ENCODE measurements at places on chromosomes 2 and 18.

DNA sequence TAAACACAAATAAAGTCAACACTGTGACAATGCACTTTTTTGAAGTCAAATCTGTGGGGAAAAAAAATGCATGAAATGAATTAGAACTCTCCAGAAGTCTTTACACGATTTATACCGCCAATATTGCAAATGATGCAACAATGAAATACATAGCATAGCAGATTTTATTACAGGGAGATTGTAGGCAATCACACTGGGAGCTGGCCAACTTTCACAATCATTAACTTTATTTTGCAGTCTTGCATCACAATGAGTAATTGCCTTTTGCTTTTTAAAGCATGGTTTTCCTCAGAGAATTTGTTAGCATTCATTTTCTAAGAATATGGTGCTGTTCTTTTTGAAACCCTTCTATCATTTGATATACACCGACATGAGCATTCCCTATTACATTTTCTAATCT is 366.4 kb upstream of the FSIP2 start:
- DNase-seq, result no peak

DNA sequence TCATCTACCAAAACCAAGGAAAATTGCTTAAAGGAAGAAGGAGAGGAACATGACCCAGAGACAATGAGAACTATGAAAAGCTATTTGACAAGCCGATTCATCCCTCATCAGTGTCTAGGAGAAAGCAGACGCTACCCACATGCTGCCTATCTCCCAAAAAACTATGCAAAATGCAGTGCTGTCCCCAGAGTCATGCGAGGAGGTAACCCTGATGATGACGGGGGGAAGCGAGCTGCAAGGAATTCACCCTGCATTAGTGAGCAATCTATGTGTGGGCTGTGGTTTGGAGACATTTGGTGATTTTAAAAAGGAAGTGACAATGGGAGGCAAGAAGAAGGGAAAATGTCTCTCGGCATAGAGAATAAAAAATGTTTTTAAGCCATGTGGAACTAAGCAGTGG is 472.7 kb downstream of the CMPK2 start:
- DNase-seq, result no peak

GRCh38 chr2:99957332-99958133 is 184.9 kb downstream of the AFF3 start:
- no peak for DNase-seq

- no peak for DNase-seq
Observed at GRCh38 chr2:52083214-52083613, 1051.3 kb upstream of the NRXN1 start.

DNA sequence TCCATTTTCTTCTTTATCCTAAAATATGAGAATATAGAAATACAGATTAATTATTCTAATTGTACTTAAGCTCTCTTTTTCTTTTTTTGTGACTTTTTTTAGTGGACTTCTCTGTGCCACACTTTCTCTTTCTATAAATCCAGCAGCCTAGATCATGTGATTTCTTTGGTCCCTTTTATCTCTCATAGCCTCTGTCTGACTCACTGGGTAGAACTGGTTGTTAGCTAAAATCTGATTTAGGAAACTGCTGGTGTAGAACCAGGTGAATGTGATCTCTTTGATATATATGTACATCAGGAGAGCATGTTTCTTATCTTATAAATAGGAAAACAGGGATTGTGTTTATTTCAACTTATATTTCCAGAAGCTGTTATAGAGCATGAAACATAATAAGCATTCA is 54.9 kb downstream of the VRK2 start:
- DNase-seq, result no peak

- no peak for DNase-seq
Observed at GRCh38 chr2:604854-605524, 72.2 kb downstream of the TMEM18 start.

GRCh38 chr2:241454837-241455485 is 53.4 kb downstream of the STK25 start:
- DNase-seq, result no peak

DNA sequence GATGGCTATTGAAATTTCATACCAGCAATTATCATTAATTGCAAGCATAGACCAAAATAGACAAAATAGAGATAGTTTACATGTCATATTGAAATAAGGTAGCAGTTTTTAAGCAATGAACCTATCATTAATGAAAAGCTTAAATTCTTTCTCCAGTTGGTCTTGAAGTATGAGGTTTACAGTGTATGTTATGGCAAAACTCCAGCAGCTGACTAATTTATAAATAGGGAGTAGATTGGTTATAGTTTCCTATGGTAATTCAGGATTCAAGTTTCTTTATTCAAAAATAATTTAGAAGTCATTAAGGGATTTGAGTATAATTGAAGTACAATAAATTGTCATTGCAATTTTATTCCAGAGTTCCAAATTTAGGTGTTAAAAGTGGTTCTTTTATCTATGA is 69.6 kb upstream of the COL5A2 start:
- DNase-seq, result no peak

DNA sequence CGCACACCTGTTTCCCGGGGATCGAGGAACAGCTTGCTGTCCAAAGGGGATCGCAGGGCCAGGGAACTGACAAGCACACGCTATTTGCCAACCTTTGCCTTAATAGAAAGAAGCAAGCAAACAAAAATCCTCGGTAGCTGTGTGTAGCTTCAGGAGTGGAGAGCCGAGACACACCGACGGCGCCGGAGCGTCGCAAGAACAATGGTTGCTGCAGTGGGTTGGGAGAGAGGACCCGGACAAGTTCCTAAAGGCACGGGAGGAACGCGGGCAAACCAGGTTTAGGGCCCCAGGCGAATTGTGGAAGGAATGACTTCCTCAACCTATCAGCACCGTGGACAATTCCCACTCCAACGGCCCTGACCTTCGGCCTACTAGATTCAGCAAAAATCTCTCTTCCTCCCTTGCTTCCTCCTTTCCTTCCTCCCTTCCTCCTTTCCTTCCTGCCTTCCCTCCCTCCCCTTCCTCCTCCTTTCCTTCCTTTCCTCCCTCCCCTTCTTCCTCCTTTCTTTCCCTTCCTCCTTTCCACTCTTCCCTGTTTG is 4.9 kb upstream of the NEUROD1 start:
- no peak for DNase-seq

DNA sequence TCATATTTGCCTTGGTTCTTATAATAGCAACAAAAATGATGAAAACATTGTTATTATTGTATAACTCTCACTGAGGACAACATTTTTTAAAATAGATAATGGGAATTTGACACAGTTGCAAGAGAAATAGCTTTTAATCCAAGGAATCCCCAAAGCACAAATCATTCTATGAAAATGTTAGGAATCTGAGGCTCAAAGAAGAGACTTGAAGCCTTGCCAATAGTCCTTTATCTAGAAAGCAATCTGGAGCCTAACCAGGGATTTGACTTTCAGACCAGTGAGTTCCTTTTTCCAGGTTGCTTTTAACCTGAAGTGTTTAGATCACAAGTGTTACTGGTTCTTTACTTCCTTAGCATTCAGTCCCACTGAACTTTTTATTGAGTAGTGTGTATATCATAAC is 574.5 kb upstream of the ZEB2 start:
- DNase-seq, result no peak

DNA sequence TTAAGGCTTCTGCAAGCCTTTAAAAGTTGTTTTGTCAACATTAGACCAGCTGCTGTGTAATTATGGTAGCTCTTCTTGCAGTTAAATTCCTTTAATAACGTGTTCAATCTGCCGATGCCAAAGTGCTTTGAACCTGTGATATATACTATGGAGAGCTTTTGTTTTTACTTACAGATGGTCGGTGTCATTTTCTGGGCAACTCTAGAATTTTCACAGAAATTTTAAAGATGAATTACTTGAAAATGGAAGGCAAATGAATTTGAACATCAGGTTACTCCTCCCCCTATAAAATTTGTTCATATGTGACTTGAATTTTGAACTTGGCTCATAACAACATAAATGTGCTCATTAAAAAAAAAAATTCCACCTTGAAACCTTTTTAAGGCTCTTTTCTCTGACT is 23.0 kb downstream of the LYPD6 start:
- DNase-seq, result no peak

DNA sequence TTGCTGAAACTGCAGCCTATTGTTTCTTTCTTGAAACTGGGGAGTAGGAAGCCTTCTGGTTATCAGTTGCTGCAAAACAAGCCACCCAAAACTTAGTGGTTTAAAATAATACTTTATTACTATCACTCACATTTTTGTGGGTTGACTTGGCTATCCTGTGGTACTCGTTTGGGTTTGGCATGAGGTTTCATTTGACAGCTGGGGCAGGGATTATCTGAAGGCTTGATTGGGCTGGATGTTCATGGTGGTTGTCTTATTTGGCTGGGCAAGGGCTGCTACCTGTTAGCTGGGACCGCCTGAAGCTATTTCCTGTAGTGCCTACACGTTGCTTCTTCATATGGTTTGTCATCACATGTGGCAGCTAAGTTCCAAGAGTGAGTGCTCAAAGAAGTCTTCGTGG is 122.3 kb downstream of the PLCL1 start:
- DNase-seq, result no peak

- DNase-seq, result no peak
Observed at GRCh38 chr2:150191349-150191748, 296.1 kb downstream of the RND3 start.

DNA sequence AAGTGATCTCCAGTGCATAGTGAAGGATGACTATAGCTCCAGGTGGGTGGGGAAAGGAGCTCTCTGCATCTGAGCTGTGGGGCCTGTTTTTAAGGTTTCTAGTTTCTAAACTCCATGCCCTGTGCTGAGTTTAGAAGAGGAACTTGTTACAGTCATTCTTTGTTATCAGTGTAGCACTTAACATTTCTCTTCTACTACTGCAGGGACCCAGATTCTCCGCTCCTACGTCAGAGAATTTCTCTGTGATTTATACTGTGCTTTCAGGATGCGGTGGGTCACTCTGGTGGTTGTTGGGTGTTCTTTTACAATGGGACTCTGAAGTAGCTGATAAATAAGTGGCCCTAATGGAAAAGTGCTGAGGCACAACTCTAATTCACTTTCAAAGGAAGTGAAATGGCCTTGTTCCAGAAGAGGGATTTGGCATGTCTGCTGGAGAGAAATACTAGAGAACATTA is 122.0 kb downstream of the WDSUB1 start:
- no peak for DNase-seq

- DNase-seq, result no peak
Observed at GRCh38 chr2:109633284-109633961, 19.3 kb downstream of the SOWAHC start.

DNA sequence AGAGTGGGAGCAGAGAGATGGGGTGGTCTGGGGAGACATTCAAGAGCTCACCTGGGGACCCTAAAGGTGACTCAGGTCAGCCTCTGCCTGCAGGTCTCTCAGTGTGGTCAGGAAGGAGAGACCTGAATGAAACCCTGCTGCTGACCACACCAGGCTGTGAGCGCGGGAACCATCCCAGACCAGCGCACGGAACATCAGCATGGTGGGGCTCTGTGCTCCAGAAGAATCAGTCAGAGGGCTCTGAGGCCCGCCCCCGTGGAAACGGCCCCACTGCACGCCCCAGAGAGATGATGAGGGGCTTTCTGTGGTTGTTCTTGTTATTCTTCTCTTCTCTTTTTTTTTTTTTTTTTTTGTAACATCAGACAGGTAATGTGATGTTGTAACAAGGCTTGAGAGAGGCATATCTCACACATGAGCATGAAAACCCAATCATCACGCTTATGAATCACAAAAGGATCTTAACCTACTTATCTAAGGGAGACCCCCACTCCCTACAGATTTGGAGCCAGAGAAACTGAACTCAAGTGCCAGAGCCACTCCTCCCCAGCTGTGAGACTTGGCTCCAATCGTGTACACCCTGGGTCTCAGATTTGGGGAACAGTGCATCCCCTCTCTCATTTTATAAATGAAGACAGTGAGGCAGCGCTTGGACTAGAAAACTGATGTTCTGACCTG is 302.2 kb downstream of the EIPR1 start:
- no peak for DNase-seq

GRCh38 chr2:2765839-2766495 is 434.9 kb upstream of the MYT1L start:
- DNase-seq, result no peak

DNA sequence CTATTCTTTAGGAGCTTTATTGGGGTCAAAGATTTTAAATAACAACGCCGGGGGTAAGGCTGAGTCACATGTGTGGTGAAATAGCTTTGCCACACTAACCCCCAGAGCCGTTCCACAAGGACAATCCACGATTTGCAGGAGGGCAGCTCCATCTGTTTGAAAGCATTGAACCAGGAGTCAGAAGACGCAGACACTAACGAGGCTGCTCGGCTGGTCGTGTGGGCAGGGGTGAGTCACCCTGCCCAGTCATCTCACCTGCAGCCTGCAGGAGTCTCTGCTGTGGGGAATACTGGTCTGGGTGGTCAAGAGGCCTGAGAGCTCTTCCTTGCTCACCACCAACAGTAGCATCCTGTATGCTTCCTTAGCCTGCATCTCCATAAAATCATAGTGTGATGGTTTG is 149.2 kb upstream of the NCK2 start:
- no peak for DNase-seq

DNA sequence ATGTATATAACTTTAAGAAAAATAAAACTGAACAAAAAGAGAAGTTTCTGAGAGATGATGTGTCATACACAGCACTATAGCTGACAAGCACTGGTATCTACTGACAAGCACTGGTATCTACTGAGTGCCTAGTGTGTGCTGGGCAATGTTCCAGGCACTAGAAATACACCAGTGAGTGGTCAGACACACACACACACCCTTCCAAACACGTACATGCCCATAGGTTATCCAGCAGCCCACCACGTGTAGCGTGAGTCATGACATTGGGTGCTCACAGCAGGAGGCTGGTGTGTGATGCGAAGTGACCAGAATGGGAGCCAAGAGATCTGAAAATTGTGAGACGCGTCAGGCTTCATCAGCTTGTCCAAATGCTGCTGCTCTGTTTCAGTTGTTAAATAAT is 12.2 kb upstream of the GNAL start:
- DNase-seq, result no peak

GRCh38 chr2:105812180-105813044 is 67.7 kb downstream of the NCK2 start:
- no peak for DNase-seq

DNA sequence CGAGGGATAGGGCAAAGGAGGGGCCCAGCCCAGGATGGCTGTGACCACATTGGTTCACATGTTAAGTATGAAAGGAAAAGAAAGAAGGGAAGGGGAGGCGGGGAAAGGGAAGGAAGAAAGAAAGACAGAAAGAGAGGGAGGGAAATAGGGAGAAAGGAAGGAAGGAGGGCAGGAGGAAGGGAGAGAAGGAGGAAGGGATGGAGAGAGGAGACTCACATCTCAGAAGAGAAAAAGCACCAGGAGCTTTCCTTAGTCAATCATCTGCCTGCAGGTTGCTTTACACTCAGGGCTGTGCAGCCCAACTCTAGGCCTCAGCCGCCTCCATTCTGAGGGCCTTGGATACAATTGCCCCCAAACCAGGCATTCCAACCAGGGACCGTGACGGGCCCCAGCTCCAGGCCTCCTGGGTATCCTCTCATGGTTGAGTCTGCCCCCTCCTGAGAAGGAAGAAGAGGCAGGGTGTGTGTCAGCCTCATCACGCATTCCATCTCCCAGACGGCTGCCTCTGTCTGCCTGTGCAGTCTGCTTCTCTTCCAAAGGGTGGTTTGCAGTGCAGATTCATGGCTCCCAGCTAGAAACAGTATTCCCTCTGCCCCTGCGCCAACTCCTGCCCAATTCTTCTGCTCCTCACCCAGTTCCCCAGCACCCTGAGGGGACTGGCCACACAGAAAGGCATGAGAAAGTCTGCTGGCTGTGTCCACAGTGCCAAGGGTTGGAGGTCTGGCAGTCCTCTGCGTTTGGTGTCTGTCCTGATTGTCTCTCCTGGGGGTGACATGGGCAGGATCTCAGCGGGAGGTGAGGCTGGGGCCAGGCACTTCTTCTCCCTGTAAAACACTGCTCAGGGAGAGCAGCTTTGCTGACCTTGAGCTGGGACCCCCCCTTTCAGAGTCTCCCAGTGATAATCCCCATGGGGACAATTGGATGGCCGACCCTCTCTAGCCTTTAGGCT is 163.3 kb downstream of the SMAD7 start:
- DNase-seq, result no peak

GRCh38 chr2:110211938-110212858 is at the start of gene MTLN:
MTLN (minus strand) TSS chr2:110212547; CDS start chr2:110212525, 22 bp downstream.
- peak; percentile 59 for DNase-seq
